ENCODE measurements at places on chromosomes 3 and 15. TPM values are rescaled to one million over a fixed set of nuclear protein-coding genes. Genes with fewer than 3 reads are reported as not detected.

GRCh38 chr3:98482717-98483482, 14.6 kb upstream of the OR5K2 start:
- H3K4me1 ChIP-seq: no peaks in the 10 kb centered on the region
- no peak overlapping the region for H3K4me3 ChIP-seq
- no peak overlapping the region for H3K27ac ChIP-seq
- H3K36me3 ChIP-seq: no peaks in the 10 kb centered on the region
- no peak for DNase-seq
- H3K27me3 ChIP-seq: no peaks in the 10 kb centered on the region

DNA sequence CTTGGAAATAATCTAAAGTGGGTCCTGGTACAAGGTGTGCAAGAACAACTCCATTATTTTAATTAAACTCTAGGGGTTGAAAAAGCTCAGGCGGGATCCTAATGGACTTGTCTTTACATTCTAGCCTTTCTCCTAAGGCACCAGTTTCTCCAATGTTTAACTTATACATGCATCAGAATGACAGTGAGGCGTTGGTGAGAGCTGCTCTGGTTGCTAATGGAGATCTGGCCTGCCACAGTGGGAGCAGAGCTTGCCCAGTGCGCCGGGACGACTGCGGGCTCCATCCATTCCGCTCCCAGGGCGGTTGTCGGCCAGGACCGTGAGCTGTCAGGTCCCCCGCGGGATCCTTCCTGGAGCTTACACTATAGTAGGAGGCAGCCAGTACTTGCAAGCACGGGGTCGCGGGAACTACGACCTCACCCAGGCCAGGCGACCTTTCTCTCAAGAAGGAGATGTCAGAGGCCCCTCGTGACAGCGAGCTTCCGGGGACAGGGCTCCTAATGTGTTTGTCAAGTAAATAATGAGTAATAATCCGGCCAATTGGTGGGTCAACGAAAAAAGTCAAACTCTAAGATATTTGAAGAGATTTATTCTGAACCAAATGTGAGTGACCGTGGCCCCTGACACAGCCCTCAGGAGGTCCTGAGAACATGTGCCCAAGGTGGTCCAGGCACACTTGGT, 991 bp upstream of the HIGD1A start:
- no peaks in the 10 kb centered on the region for H3K36me3 ChIP-seq
- peak overlapping the region; percentile 98 for H3K4me3 ChIP-seq
- peaks cover 18% of the 10 kb centered on the region for H3K4me1 ChIP-seq
- H3K27ac ChIP-seq: no peak overlapping the region

GRCh38 chr3:197541756-197542539, 13.8 kb downstream of the BDH1 start:
- no peak overlapping the region for H3K27ac ChIP-seq
- H3K4me1 ChIP-seq: no peaks in the 10 kb centered on the region
- no peaks in the 10 kb centered on the region for H3K27me3 ChIP-seq

DNA sequence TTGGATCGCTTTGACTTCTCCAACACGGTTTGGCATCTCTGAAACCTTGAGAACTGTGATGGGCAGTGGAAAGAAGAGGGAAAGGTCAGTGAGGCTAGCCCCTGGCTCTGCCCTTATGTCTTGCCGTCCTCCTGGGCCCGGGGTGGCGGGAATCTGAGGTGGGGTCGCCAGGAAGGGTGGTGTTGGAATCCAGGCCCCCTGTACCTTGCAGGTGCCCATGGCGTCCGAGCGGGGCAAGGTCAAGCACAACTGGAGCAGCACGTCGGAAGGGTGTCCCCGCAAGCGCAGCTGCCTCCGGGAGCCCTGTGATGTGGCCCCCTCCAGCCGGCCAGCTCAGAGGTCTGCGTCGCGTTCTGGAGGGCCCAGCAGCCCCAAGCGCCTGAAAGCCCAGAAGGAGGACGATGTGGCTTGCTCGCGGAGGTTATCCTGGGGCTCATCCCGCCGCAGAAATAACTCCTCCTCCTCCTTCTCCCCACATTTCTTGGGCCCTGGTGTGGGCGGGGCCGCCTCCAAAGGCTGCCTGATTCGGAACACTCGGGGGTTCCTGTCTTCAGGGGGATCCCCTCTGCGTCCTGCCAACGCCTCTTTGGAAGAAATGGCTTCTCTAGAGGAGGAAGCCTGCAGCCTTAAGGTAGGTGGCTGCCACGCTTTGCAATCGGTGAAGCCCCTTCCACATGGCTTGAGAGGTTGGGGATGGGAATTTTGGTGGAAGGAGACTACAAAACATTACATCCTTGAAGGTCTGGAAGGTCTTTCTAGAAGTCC, 907 bp downstream of the TATDN2 start:
- peak; percentile 25 for DNase-seq
- peaks cover 35% of the 10 kb centered on the region for H3K4me1 ChIP-seq

GRCh38 chr15:62145015-62145735, 19.9 kb downstream of the C2CD4B start:
- DNase-seq: no peak
- H3K27ac ChIP-seq: no peak overlapping the region
- H3K4me3 ChIP-seq: no peak overlapping the region
- peaks cover 3% of the 10 kb centered on the region for H3K27me3 ChIP-seq
- no peaks in the 10 kb centered on the region for H3K4me1 ChIP-seq

- H3K27me3 ChIP-seq: no peaks in the 10 kb centered on the region
- no peak for DNase-seq
- no peak overlapping the region for H3K27ac ChIP-seq
- H3K36me3 ChIP-seq: peaks cover 21% of the 10 kb centered on the region
- no peak overlapping the region for H3K4me3 ChIP-seq
These were observed 4.0 kb downstream of the RAB11A start for GRCh38 chr15:65873256-65873655.

GRCh38 chr3:175020101-175020500, 161.0 kb downstream of the NAALADL2 start:
- no peak for DNase-seq
- no peaks in the 10 kb centered on the region for H3K27me3 ChIP-seq
- H3K4me3 ChIP-seq: no peak overlapping the region
- no peaks in the 10 kb centered on the region for H3K36me3 ChIP-seq
- no peak overlapping the region for H3K27ac ChIP-seq
- H3K4me1 ChIP-seq: no peaks in the 10 kb centered on the region

DNA sequence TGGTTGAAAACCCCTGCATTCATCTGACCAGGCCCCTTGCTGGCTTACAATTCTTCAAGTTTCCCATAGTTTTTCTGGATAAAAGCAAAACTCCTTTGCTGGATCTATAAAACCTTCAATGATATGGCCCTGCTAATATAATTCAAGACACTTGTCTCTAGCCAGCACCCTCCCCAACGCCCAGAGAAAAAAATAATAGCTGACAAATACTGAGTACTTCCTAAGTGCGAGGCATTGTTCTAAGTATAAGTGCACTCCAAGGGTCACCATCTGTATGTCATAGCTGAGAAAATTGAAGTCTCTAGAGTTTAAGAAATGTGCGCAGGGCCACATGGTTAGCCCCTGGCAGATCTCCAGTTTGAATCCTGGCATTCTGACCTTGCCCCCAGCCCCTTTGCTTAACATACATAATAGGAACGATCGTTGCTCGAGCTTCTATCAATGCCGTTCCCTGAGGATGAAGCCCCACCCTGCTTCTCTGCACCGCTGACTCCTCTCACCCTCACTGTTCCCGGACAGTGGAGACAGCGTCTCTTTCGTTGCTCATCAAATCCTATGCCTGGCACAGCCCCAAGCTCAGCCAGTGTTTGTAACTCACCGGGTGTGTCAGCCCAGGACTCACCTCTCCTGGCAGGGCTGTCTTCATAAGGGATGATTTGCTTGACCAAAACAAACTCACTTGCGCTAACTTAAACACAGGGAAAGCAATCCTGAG, 377.1 kb upstream of the PROK2 start:
- H3K4me3 ChIP-seq: no peak overlapping the region
- H3K27me3 ChIP-seq: no peaks in the 10 kb centered on the region
- H3K4me1 ChIP-seq: peaks cover 22% of the 10 kb centered on the region
- no peak overlapping the region for H3K27ac ChIP-seq
- no peaks in the 10 kb centered on the region for H3K36me3 ChIP-seq

GRCh38 chr3:107545680-107546120, 22.9 kb downstream of the BBX start:
- H3K27me3 ChIP-seq: no peaks in the 10 kb centered on the region
- no peak overlapping the region for H3K4me3 ChIP-seq
- H3K36me3 ChIP-seq: no peaks in the 10 kb centered on the region
- no peaks in the 10 kb centered on the region for H3K4me1 ChIP-seq
- DNase-seq: no peak

DNA sequence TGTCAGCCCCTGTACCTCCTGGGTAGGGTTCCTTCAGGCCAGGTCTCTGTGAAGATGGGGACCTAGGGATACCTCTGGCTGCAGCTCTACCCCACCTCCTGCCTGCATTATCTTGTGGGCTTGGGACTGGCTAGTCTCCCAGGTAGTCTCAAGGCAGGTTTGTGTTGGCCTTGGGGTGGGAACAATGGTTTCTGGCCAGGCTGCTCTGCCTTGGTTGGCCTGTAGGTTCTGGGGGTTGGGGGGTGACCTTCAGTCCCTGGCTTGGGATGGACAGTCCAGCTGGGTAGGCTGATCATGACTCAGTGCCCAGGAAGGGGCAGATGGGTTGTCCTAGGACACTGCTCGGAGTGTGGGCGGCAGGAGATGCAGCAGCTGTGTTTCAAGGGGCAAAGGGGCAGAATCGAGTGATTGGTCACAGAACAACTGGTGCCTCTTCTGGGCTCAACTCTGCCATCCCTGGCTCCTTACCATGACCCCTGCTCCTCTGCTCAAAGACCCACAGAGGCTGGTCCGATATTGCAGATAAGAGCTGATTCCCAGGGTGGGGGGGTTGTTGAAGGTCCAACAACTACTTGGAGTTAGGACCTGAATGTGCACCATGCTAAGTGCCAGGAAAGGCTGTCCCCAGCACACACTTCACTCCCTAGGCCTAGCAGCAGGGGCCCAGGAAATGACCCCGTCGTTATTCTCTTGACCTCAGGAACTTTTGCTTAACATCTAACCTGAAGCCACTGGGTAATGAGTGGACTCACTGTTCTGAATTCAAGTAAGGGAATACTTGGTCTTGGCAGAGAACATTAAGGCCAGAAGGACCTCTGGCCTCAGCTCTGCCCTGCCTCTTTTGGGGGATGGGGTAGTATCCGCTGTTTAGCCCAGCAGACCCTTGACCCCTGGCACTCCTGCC, 18.1 kb upstream of the BSN start:
- no peak overlapping the region for H3K4me3 ChIP-seq
- peaks cover 22% of the 10 kb centered on the region for H3K36me3 ChIP-seq
- H3K27ac ChIP-seq: no peak overlapping the region
- peaks cover 11% of the 10 kb centered on the region for H3K4me1 ChIP-seq

GRCh38 chr3:178494386-178494785, 41.9 kb upstream of the KCNMB2 start:
- H3K4me1 ChIP-seq: no peaks in the 10 kb centered on the region
- H3K36me3 ChIP-seq: no peaks in the 10 kb centered on the region
- H3K27me3 ChIP-seq: no peaks in the 10 kb centered on the region
- H3K4me3 ChIP-seq: no peak overlapping the region

DNA sequence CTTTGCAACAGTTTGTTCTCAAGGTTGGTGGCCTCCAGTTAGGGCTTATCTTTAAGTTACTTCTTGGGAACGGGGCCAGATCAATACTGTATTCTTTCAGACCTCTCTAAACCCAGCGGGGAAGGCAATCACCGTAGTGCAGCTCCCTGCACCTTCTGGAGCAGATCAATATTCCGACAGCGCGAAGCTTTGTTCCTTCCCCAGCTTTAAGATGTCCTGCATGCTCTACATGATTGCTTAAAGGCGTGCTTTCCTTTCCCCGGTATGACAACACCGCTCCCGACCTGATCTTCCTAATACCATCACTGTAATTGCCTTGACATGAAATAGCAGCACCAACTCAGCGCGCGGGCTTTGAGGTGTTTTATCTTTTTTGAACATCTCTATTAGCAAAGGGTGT, 755.2 kb downstream of the NR2F2 start:
- H3K36me3 ChIP-seq: no peaks in the 10 kb centered on the region
- H3K4me1 ChIP-seq: no peaks in the 10 kb centered on the region
- no peak for DNase-seq
- H3K4me3 ChIP-seq: no peak overlapping the region
- no peak overlapping the region for H3K27ac ChIP-seq

GRCh38 chr3:27729325-27729724, 7.2 kb upstream of the EOMES start:
- H3K36me3 ChIP-seq: no peaks in the 10 kb centered on the region
- DNase-seq: no peak
- H3K27me3 ChIP-seq: peaks cover 52% of the 10 kb centered on the region
- H3K4me3 ChIP-seq: no peak overlapping the region
- H3K27ac ChIP-seq: no peak overlapping the region
- H3K4me1 ChIP-seq: peaks cover 33% of the 10 kb centered on the region

DNA sequence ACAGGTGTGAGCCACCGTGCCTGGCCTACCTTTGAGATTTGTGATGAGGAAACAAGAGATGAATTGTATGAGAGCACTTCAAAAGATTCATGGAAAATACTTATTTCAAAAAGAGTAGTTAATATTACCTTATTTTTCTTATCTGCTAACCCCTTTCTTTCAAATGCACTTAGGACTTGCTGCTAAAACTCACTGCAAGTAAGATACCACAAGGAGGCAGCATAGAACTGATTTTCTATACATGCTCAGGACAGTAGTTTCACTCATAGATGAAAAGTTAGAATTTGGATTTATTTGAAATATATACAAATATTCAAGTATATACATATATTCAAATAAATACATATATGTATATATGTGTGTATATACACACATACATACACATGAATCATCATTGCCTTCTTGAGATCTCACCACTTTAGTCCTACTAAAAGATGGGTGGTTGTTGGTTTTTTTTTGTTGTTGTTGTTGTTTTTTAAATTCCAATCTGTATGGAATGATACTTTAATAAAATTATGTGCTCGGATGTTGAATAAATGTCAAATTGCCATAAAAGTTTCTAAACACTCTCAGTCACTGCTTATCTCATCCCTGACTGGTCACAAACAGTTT, 2.4 kb downstream of the CCNDBP1 start:
- no peak overlapping the region for H3K27ac ChIP-seq
- H3K4me3 ChIP-seq: no peak overlapping the region
- H3K4me1 ChIP-seq: peaks cover 16% of the 10 kb centered on the region
- H3K27me3 ChIP-seq: no peaks in the 10 kb centered on the region
- DNase-seq: no peak

DNA sequence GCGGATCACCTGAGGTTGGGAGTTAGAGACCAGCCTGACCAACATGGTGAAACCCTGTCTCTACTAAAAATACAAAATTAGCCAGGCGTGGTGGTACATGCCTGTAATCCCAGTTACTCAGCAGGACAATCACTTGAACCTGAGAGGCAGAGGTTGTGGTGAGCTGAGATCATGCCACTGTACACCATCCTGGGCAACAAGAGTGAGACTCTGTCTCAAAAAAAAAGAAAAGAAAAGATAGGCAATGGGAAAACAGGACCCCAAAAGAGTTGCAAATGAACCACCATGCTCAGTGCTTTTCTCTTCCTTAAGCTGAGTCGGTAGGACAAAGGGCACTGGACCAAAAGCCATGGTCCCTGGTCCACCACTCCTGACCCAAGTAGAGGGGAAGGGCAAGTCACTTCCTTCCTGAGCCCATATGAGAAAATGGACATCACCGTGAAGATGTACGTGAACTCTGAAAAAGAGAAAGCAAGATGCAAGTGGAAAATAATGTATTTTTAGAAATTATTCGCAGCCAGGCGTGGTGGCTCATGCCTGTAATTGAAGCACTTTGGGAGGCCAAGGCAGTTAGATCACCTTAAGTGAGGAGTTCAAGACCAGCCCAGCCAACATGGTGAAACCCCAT, 2.6 kb downstream of the ITGB5 start:
- peaks cover 15% of the 10 kb centered on the region for H3K27me3 ChIP-seq
- H3K4me3 ChIP-seq: no peak overlapping the region
- H3K4me1 ChIP-seq: peaks cover 11% of the 10 kb centered on the region
- no peaks in the 10 kb centered on the region for H3K36me3 ChIP-seq
- H3K27ac ChIP-seq: no peak overlapping the region

GRCh38 chr3:183875411-183875810, 9.3 kb downstream of the PARL start:
- no peak for DNase-seq
- no peaks in the 10 kb centered on the region for H3K4me1 ChIP-seq
- H3K36me3 ChIP-seq: no peaks in the 10 kb centered on the region
- H3K27ac ChIP-seq: no peak overlapping the region

SMAD6 gene
- total RNA-seq: 0.09 TPM

PP2D1 gene
- total RNA-seq: not detected

All from natural killer cell (primary cell).